ENCODE measurements at places on chromosomes 7 and 10.

DNA sequence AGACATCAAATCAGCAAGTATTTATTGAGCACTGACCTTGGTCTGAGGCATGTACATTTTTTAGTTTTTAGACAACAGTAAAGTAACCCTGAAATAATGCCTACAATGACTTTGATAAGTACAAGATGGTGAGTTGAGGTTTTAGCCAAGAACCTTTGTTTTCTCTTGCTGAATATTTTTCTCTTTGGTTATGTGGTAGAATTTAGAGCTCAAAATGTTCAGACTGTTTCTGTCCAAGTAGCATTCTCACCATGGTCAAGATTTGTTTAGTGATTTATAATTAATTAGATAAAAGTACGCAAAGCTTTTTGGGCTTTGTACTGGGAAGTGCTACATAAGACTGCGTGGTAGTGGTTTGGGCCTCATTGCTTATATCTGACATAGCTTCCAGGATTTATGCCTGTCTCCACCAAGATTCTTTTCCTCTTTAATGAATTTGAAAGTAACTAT, 102.4 kb downstream of the KAT6B start:
- no peak for DNase-seq

- DNase-seq = peak; percentile 59
Observed at GRCh38 chr7:92766461-92767003, 69.8 kb downstream of the CDK6 start.

- DNase-seq = no peak
Observed at GRCh38 chr7:127535546-127536393, 49.6 kb downstream of the GCC1 start.

- no peak for DNase-seq
Observed at GRCh38 chr7:129317450-129317849, 92.6 kb downstream of the AHCYL2 start.

- no peak for DNase-seq
Observed at GRCh38 chr7:94062372-94062771, 58.2 kb upstream of the BET1 start.

DNA sequence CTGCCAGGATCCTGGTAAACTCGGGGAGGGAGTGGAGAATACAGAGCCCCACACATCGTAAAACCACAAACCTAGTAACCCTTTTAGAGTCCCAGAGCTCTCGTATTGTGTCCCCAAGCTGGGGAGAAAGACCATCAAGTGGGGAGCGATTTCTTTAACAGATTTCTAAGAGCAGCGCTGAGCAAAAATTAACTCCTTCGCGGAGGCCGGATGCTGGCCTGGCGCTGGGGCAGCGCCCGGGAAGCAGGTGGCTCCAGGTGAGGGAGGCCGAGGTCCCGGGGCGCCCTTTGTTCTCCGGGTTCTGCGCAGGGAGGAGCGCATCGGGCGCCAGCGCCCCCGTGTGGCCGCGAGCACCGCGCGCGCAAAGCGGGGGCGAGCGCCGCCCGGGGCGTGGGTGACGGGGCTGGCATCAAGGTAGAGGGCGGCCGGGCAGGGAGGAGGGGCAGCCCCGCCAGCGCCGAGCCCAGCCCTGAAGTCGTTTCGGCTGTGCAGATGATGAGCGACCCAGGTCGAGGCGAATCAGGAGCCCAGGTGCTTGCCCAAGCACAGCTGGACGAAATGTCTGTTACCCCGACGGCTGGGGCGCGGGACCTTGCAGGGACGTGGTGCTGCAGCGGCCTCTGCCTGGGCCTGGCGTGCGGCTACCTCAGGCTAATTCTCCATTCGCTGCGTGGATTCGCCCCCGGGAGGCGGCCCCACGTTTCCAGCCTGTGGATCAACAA, 10.4 kb upstream of the FGFR2 start:
- peak; percentile 53 for DNase-seq

GRCh38 chr7:111986601-111987000, 219.6 kb downstream of the DOCK4 start:
- no peak for DNase-seq

GRCh38 chr10:10872764-10873163, 144.9 kb upstream of the CELF2 start:
- no peak for DNase-seq

- DNase-seq = no peak
Observed at GRCh38 chr7:68535266-68535665, 1063.0 kb upstream of the AUTS2 start.

DNA sequence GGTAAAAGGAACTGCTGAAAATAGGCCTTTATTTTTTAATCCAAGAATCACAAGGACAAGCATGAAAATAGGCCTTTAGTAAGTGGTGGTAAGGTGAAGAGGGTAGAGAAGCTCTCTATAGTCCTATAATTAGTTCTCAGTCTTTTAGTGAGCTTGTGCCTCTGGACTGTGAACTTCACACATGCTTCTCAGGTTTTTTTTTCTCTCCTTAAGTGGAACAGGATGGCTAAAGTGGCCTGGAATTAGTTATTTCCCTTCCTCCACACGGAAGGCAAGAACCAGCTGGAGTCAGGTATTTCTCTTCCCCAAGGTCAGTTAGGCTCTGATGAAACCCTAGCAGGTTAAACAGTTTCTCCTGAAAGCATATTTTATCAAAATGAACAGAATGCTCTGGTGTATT, 203.0 kb upstream of the MINDY3 start:
- DNase-seq = no peak

DNA sequence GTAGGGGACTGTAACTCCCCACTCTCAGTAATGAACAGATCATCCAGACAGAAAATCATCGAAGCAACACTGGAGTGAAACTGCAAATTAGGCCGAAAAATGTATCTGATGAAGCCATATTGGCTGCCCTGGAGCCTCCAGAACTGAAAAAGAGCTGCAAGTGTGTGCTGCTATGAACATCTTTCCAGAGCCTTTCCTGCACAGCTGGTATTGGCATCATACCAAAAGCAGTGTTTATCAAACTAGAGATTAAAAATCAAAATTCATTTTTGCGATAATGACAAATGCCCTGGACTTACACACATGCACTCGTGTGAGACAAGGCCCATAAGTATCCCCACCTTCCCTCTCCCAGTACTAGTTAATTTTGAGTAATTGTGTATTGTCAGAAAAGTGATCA, 6.8 kb upstream of the CLDN12 start:
- DNase-seq = no peak

DNA sequence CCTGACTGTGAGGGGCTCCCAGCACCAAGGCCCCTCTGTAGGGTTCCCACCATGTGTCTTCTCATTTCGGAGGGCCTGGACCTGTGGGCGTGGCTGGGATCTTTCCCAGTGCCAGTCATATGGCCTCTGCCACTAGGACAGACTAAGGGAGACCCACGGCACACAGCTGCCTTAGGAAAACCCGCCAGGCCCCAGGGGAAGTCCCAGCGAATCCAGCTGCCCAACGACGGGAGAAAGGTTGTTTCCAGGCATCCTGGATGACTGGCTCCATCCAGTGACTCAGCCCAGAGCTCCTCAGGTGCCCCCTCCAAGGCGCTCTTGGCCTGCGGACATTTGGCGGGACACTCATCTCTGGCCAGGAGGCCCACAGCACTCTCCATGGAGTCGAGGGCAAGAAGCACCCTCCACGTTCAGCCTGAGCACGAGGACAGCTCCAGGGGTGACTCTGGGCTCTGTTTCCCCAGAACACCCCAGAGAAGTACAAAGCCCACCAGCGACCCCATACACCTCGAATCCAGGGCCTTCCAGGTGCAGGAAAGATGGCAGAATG, 39.9 kb downstream of the PWWP2B start:
- DNase-seq = no peak

DNA sequence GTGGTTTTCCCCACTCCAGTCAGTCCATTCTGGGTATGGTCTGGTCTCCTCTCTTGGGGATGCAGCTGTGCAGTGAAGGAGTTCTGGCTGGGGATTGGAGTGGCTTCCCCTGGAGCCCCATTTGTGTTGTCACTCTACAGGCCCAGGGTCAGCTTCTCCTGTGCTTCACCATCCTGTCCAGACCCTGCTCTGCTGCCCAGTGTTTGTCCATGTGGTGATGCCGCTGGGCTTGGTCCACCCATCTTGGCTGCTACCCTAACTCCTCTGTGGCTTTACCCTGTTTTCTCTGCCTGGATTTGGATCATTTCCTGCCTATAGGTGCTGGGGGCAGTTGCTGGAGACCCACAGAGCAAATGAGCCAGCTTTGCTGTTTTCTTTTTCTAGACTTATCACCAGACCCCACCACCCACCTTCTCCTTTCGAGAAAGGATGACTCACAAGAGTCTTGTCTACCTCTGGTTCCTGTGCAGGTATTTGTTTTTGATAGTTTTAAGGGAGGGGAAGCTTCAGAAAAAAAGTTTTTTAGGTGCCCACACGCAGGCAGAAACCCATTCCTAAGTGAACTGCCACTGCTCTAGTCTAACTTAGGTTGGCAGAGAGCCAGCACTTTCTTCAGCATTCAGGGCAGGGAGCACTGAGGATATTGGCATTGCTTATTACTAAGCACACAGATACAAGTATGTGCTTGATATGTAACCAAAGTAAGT, 8.5 kb downstream of the ZDHHC16 start:
- DNase-seq = peak; percentile 68

DNA sequence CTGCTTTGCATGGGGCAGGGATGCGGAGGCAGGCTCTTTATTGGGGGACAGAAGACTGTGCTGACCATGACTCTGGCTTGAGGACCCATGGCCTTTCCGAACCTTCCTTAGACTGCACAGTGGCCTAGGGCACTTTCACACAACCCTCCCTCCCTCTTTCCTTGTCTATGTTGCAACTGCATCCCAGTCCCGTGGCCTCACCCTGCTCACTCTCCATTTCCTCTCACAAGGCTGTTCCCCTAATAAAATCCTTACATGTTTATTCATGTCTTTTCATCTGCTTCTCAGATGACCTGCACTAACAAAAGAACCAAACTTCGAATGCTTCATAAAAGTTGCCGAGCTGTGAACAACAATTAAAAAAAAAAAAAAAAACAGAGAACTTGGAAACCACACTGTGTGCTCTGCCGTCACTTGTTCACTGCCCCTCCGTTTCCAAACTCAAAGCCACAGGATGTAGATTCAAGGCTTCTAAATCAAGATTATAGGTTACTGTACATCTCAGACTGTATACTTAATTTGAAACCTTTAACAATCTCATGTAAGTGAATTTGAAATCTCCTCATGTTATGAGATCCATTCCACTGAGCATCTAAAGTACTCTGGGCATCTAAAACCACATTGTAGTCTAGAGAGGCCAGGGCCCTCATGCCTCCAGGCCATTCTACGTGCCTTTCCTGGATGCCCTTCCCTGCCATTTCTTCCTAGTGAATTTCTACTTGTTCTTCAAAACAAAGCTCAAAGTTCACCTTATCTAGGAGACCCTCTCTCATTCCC, 265.9 kb downstream of the SNX13 start:
- DNase-seq = peak; percentile 92

DNA sequence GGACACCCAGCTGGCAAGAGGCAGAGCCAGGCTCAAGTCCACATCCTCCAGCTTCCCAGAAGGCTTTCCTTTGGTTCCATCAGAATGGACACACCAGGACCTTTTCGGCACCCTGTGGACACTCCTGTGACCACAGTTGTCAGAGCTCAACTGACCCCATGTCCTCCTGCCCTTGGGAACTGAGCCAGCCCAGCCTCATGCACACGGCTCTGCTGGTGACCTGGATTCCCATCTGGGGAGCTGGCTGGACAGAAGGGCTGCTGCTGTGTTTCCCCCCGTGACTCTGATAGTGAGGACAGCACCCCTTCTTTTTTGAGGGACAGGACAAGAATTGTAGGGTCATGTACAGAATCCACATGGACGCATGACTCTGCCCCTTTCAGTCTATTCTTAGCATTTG, 289.2 kb downstream of the WDR37 start:
- DNase-seq = no peak

DNA sequence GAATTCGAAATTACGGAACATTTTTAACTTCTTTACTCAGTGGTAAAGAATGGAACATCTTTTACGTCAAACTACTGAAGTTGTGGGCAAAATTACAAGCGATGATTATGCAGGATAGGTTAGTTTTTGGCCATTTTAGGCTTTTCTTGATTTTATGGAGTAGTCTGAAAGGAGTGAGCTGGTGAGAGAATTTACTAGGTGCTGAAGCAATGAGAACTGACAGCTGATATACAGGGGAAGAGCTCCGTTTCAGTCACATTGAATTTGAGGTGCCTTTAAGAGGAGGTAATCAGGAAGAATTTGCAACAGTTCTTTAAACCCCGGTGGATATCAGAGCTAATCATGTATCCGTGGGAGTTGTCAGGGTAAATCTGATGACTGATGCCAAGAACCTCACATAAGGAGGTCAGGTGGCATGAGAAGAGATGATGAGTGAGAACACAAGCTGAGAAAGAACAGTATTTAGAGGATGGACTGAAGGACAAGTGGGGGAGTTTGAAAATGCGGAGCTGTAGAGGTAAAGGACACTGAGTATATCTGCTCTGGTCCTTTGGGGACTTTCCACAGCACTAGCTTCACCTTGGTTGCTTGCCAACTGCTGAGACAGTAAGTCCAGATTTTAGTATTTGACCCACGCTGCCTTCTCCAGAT, 104.3 kb downstream of the AHR start:
- DNase-seq = no peak

DNA sequence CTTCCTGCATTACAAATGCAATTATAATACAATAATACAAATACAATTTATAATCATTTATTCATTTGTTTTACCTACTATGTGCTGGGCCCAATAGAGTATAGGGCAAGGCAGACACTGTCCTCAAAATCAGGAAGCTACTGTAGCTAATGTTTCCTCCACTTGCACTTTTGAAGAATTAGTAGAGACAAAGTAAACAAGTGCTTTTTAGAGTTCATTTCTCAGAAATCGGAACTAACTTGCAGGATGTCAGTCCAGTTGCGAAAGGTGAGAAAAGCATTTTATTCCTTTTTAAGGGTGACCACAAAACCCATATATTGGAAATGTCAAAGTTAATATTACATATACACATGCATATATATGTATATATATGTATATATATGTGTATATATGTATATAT, 14.2 kb downstream of the ADRB1 start:
- DNase-seq = no peak

GRCh38 chr7:111235709-111236108, 144.8 kb downstream of the LRRN3 start:
- no peak for DNase-seq

GRCh38 chr7:92835851-92836488, 403 bp downstream of the CDK6 start:
- DNase-seq = peak; percentile 44
